ENCODE measurements at places on chromosomes 4 and X.

- DNase-seq = peak; percentile 72
Observed at GRCh38 chr4:95761426-95761825, 78.5 kb upstream of the PDHA2 start.

GRCh38 chr4:140243278-140243753 lies 89.3 kb upstream of the MAML3 start:
- no peak for DNase-seq

- DNase-seq = no peak
Observed at GRCh38 chrX:110219920-110220319, 98.0 kb downstream of the AMMECR1 start.

DNA sequence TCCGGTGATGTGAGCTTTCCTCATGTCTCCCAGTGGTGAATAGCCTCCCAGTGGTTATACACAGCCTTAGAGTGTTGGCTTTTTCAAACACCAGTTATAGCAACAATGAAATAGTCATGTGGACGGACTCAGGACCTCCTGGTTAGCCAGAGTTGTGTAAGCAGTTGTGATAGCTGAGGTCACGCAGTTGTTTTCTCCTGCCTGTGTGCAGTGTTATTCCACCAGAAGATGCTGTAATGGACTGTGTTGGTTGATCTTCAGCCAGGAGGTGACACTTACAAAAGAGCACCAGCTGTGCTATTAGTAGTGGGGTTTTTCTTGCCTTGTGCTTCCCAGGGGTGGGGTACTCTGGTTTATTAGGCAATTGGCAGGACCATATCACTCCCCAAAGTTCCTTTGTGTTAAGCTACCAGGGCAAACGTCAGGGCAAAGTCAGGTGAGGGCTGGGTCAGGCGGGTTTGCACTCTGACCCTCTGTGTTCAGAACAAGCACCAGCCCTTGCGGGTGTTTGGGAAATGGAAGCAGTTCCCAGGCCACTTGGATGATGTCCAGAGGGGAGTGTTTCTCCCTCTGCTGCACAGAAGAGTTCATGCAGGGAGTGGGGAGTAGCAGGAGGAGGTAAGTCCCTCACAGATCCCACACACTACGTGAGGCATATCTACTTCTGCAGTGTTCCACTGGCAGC lies 252.6 kb downstream of the TMEM47 start:
- no peak for DNase-seq

DNA sequence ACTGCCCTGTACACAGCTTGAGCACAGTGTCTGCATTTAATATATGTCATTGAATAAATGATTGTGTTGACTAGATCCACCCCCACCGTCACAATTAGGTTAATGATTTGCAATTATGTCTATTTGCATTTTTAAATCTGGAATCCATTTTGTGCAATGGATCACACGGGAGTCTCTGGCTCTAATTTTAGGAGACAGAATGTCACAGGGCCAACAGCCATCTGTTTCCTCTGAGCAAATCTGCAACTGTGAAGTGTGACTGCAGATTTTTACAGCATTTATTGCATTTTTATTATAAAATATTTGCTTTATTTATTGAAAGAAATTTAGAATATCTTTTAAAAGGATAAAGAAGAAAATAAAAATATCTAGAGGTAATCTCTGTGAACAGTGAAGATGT lies 316.8 kb downstream of the HS3ST1 start:
- no peak for DNase-seq

- DNase-seq = no peak
Observed at GRCh38 chr4:38117591-38117990, 157.4 kb downstream of the PTTG2 start.

GRCh38 chr4:10158333-10158942 lies 41.8 kb upstream of the WDR1 start:
- DNase-seq = no peak

- DNase-seq = no peak
Observed at GRCh38 chr4:26459756-26460530, 30.3 kb downstream of the CCKAR start.

DNA sequence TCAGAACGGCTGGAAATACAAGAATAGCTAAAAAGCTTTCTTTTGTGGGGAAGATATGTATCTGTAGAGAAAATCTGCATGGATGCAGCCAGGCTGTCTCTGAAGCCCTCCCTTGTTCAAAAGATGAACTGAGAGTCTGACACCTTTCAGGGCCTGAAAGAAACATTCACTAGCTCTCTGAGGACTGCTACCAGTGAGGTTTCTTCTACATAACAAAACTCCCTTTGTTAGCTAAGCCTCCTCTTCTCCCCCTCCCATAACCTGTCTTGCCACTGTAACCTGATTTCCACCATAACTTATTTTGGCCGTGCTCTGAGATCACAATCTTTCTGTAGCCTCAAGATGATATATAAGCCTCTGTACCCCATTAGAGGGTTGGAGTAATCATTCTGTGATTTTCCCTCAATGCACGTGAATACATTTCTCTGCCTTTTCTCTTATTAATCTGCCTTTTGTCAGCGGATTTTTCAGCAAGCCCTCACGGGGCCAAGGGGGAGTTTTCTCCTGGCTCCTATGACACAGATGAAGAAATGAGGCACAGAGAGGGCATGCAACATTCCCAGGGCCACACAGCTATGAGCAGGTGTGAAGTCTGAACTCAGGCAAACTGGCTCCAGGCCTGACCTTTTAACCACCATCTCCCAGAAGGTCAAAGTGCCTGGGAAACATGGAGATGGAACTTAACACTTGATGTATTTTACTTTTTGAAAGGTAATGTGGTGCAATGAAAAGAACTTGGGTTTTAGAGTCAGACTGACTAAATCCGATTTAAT lies 161.6 kb upstream of the PRDX4 start:
- no peak for DNase-seq

DNA sequence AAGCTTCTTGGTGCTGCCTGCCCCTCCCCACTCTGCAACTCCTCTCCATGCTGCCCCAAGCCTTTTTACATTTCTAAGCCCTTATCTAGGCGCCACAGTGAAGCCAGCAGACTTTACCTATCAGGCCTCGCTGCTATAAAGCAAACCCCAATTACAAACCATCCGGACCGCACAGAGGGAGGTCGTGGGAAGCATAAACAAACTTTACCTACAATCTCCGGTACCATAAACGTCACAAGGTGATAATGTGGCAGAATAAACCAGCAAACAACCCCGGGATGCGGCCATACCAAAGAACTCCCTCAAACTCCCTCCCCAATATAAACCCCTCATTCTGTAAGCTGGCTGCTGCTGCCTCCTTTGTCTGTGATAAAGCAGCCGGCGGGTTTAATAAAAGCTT lies 54.0 kb upstream of the ZCCHC13 start:
- DNase-seq = no peak

- DNase-seq = no peak
Observed at GRCh38 chrX:54695231-54695630, 102.8 kb downstream of the ITIH6 start.

DNA sequence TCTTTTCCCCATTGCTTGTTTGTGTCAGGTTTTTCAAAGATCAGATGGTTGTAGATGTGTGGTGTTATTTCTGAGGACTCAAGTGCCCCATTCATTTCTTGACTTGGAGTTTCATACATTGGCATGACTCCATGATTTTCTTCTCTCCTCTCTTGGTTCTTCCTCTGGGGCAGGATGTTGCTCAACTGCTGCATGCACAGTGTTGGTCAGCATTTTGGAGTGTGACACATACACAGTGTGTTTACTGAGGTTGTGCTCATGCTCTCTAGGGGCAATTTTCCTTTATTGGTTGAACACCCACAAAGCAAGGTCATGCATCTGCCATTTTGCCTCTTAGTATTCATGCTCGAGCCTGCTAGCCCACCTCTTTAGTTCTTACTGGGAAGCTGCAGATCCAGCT lies 1993.8 kb downstream of the ARAP2 start:
- DNase-seq = no peak

DNA sequence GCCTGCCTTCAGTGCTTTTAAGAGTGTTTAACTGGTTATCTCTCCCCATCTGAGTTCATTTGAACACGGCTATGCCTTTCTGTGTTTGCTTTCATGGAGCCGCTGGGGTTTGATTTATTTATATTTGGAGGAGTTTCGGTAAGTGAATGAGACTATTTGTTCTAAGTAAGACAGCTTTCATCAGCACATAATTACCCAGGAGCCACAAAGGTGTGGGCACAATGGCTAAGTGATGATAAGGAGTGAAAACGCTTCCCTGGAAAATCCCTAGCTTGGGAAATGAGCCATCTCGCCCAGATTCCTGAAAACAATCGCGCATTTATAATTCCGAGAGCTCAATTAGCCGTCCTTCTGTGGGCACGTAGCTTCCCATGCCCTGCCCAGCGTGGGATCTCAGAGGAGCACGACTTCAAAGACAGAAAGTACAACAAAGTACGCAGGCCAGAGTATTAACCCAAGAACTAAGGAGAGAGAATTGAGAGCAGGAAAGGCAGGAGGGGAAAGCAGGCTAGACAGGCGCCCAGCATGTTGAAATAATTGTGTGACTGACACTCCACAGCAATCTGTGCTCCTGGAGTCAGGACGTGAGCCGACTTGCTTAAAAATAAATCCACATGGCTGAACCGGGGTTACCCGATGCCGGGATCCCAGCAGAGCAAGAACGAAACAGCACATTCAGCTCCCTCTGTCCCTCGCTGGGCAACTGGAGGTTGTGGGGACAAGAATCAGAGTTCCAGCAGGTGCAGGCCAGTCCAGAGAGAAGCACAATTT lies 99.0 kb downstream of the DHRSX start:
- no peak for DNase-seq

- DNase-seq = no peak
Observed at GRCh38 chrX:39245024-39245423, 443.8 kb downstream of the MID1IP1 start.

GRCh38 chrX:77922787-77923186 lies 12.3 kb downstream of the ATP7A start:
- no peak for DNase-seq

GRCh38 chr4:109722357-109722756 lies 7.5 kb downstream of the PLA2G12A start:
- no peak for DNase-seq

DNA sequence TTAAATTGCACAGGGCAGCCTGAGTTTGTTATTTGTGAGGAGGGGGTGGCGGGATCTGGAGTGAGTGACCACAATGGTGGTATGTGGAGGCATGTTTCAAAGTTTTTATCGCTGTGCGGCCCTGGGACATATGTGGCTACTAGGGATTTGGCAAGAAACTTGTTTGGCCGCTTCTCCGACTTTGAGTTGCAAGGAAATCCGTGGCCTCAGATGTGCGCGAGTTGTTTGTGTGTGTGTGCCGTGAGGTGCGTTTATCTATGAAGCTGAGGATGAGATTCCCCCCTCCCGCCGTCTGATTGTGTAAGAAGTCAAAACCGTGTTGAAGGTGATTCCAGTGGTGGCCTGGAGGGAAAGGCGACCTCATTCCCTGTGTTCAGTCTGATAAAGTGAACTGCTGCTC lies 1.4 kb downstream of the JADE3 start:
- no peak for DNase-seq

DNA sequence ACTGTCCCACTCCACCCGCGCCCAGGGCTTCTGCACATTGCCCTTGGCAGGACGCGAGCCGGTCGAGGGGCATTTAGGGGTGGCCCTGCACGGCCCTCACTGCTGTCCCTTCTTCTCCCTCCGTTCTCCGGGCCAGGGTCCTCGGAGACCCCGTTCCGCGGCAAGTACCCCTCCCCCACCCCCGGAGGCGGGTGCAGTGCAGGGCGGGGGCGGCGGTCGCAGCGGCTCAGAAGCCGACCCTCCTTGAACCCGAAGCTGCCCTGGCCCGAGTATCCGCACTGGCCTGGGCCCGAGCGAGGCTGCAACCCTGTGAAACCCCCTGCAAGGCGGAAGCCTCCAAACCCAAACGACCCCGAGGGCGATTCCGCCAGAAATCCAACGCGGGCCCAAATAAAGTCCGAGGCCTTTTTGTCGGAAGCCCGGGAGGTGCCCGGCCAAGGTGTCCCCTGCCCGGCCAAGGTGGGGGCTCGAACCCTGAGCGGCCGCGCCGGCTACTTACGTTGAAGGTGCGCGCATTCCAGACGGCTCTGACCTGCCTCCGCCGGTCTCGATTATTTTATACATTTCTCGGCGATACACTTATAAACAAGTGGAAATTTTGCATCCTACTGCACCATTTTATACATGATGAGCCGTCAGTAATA lies 53.1 kb upstream of the TMEM33 start:
- no peak for DNase-seq

DNA sequence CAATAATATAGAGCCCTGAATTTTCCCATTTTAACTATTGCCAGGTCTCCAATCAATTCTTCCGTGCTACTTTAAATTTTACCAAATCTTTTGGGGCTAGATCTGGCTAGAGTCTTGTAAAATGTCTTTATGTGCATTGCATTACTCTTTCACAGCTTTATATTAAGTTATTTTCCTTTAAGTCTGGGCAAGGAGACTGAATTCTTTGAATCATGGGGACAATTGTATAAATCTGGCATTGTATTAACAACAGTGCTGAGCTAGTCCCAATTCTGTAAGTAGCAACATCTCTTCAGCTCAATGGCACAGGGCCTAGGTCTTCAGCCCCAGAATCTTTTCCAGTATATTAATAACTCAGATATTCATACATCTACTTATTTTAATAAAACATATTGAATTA lies 1080.4 kb upstream of the INTU start:
- DNase-seq = no peak

GRCh38 chr4:124037236-124037635 lies 640.6 kb downstream of the SPRY1 start:
- no peak for DNase-seq

- no peak for DNase-seq
Observed at GRCh38 chr4:30716158-30716557, 4.0 kb upstream of the PCDH7 start.

DNA sequence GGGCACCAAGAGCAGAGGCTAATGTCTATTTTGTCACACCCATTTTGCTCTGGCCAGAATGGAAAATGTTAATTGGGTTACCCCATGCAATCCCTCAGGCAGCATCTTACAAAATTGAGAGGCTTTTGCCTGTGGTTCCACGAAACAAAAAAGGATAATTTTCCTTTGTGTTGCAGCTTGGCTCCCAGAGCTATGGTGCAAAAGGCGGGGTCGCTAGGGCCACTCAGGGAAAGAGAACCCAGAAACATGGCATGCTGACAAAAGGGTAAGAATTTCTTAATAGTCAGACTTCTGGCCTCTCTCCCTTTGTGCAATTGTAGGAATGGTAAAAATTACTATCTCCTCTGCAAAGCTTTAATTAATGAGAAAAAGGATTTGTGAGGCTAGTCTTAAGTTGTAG lies 119.6 kb upstream of the BANK1 start:
- no peak for DNase-seq

- DNase-seq = no peak
Observed at GRCh38 chrX:86148024-86148511, at the start of gene DACH2. Gene DACH2, plus strand, starts transcription at chrX:86148451.

- DNase-seq = no peak
Observed at GRCh38 chr4:10722957-10723356, 38.4 kb upstream of the CLNK start.

GRCh38 chrX:9647431-9647830 lies 118.2 kb downstream of the GPR143 start:
- DNase-seq = no peak

DNA sequence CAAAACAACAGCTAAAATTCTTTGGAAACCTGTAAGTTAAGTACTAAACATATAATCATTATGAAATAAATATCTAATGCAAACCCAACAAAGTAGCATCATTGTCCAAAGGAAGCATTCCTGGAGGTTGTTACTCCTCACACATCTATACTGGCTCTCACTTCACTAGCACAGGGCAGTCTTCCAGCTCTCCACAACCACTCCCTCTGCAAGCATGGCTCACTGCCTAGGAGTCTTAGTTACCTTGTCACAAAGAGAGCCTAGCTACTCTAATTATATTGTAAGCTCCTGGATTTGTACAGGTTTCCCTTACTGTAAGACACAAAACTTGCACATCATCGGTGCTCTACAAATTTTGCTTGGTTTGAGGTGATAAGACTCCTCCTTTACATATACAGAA lies 76.1 kb downstream of the AMMECR1 start:
- no peak for DNase-seq

All from glomerular endothelial cell (primary cell).